ENCODE measurements at places on chromosomes 2 and 18.

DNA sequence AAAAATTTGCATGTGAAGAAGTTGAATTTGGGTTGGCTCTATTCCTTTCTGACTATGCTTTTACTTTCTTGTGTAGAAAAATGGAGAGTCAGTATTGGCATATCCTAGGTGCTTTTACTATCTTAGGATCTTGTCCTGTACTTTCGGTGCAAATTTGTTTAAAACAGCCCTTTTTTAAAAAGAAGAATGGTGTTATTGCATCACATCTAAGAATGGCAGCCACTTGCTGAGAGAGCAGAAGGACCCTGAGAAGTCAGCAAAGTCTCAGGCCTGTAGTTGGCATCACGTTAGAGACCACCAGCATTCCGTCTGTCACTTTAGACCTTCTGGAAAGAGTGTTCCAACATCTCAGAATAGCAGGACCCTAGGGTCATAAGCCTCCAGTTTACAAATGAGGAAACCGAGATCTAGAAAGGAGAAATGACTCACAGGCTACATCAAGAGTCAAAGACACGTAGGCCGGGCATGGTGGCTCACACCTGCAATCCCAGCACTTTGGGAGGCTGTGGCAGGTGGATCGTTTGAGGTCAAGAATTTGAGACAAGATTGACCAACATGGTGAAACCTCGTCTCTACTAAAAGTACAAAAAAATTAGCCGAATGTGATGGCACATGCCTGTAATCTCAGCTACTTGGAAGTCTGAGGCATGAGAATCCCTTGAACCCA, 42.5 kb downstream of the SPATS2L start:
- DNase-seq: no peak

- no peak for DNase-seq
Measured at GRCh38 chr2:100070078-100070477, 72.3 kb downstream of the AFF3 start.

DNA sequence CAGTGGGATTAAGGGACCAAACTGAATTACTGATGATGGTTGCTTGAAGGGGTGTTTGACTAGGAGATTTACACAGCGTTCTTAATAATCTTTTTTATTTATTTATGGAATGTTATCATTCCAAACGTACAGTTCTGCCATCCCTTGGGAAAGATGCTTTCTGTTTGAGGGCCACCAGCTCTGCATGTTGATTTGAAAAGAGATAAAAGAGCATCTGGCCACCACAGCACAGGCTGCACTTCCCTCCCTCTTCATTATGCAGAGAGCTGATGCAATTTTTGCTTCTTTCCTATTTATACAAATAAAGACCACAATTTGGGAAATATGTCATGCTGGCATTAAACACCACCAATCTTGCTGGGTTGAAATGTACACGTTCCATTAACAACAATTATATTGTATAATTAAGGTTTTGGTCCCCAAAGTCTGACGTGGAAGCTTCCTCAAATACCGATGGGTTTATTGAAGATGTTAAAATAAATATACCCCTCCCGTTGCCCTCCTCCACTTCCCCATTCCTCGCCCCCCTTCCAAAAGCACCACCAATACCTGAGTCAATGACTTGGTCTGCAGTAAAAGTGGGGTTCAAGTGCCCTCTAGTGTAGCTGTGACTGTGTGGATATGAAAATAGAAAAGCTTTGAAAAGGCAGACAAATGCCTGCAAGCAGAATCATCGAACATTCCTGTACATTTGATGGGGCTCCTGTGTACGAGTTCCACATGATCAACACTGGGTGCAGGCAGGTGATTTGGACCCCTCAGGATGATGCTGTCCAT, 211.9 kb downstream of the HRH4 start:
- DNase-seq: no peak

DNA sequence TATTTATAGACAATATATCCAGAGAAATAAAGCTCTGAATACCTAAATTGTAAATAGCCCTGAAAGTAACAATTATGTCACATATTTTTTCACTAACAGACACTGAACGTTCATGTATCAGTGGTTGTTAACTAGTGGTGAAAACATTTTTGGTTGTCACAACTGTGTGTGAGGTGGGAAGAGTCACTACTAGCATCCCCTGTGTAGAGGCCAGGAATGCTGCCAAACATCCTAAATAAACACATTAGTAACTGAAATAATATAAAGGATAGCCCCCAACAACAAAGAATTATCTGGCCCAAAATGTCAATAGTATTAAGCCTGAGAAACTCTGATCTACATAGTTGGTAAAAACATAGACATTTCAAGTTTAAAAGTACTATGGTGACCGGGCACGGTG, 64.5 kb downstream of the ROCK1 start:
- no peak for DNase-seq

DNA sequence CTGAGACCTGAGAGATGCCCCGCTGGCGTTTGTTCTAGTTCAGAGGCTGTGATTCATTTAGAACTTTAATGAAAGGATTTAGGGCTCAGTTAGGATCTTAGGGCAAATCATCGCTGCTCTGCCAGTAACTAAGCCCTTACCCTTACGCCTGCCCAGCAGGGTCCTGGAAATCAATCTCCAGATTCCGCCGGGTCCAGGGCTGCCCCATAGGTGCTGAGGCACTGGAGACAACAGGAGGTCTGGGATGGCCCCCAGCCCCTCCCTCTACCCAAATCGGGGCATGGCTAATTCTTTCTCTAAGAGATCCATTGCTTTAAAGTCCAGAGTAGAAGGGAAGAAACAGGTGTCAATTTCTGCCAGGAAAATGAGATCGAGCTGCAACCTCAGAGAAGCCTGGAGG, 83.1 kb downstream of the SDC1 start:
- DNase-seq: no peak

DNA sequence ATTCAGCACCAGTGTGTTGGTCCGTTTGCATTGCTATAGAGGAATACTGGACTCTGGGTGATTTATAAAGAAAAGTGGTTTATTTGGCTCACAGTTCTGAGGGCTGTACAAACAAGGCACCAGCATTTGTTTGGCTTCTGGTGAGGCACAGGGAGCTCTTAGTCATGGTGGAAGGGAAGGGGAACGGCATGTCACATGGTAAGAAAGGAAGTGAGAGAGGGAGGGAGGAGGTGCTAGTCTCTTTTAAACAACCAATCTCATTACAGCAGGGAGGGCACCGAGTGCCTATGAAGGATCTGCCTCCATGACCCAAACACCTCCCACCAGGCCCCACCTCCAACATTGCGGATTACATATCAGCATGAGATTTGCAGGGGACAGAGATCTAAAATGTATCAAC, 143.9 kb upstream of the DLX2 start:
- no peak for DNase-seq

DNA sequence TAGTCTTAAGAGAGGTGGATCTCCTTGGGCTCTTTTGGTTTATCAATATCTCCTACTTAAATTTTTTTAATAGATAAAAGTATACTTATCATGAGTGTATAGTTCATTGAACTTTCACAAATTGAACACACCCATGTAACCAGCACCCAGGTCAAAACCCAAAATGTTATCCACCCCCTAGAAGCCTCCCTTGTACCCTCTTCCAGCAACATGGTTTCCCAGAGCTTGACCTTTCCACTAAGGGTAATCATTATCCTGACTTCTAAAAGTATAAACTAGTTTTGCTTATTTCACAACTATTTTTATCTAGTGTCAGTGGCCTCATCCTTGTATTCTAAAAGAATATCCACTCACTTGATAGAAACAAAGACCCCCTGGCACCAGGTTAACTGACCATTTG, 106.8 kb downstream of the MDH1 start:
- DNase-seq: no peak

DNA sequence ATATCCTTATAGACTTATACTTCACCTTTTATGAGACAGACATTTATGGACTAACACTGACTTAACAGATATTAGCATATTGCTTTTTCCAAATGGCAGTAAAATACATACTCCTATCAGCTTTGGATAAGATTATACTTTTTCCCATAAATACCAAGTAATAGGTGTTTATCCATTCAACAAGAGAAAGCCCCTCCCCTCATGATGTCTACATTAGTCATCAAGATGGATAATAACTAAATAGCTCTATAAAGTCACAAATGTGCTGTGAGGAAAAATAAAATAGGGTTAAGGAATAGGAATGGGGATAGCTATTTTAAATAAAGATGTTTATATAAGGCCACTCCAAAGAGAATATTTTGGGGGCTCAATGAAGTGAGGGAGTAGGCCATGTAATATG, 39.4 kb downstream of the CSRNP3 start:
- DNase-seq: no peak

DNA sequence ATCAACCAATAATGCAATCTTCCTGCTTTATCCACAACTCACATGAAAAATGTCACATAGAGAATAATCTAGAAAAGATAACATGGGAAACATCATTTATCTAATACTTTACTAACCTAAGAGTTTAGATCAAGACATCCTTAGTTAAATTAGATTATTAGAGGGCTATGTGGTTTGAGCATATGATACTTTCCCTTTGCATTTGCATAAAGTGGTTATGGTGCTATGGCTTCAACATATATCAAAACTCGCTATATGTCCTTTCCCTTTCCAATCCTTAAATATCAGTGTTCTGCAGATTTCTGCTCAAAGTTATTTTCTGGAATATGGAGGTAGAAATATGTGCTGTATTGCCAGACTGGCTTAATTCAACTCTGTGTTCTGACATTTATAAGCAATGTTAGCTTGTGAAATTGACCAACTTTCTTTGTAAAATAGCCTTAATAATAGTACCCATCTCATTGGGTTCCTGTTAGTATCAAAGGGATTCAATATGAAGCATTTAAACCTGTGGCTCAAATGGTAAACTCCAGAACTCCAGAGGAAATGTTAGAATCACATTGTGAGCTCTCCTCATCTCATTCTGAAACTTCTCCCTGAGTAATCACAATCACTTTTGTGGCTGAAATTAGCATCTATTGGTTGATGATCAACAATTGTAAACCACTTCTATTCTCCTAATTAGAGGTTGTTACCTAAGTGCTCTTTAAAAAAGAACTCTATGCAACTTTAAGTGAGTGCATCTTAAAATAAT, 1089.9 kb upstream of the SLC39A10 start:
- no peak for DNase-seq

- DNase-seq: no peak
Measured at GRCh38 chr18:12595571-12596255, 62.2 kb downstream of the SPIRE1 start.

GRCh38 chr2:169741-170140, 94.1 kb downstream of the SH3YL1 start:
- DNase-seq: no peak

- DNase-seq: no peak
Measured at GRCh38 chr2:100239486-100240210, 82.7 kb downstream of the LONRF2 start.

- DNase-seq: no peak
Measured at GRCh38 chr2:202102425-202103000, 29.5 kb downstream of the KIAA2012 start.

DNA sequence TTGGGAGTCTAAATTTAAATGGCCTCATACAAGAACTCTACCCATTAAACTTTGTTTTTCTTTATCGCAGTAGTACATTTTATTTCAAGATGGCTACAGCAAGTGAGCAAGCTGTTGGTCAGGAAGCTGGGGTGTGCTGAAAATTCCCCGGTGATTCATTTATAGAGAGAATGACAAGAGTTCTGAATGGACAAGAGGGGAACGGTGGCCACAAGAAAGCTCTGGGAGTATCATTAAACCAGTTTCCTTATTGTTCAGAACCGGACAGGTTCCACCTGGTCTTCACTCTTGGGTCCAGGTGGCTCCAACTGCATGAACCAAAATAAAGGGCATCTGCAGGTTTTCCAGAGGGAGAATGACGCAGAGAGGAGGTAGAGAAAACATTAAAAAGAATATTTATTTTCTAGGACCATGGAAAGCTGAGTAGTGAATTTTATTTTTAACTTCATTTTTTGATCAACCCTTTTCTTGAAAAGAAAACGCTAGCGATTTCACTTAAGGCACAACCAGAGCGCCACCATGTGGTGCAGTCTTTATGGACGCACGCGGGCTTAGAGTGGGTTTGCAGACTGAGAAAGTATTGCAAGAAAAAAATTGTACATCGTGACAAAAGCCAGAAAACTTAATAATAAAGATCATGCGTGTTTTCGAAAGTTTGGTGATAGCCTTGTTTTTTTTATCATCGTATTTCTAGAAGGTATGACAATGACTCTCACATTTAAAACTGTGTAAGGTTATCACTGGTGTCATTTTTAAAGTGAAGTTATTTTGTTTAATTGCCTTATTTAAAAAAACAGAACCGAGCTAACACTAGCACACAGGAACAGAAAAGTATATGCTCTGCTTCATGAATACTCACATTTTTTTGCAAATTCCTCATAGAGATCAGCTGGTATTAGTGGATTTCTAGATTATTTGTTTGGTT, 97.9 kb upstream of the NOL4 start:
- peak; percentile 42 for DNase-seq

GRCh38 chr2:128502200-128502599, 183.5 kb upstream of the HS6ST1 start:
- no peak for DNase-seq

- no peak for DNase-seq
Measured at GRCh38 chr2:179954026-179954425, 53.1 kb downstream of the CWC22 start.

DNA sequence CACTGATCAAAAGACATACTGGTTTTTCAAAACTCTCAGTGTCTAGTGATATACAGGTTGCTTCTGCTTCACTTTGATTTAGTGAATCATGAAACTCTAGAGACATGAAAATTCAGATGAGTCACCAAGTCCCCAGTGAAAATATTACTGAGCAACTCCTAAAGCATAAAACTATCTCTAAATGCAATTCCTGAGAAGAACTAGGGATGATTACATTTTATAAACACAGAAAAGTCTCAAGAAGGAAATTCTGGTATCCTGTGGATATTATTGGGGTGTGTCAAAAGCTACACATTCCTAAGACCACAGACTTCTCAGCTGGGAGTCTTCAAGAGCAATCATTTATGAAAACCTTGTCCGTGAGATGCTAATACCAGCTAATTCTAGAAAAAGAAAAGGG, 9.7 kb downstream of the LRRTM4 start:
- no peak for DNase-seq

GRCh38 chr2:100137866-100138570, 4.4 kb downstream of the AFF3 start:
- no peak for DNase-seq

DNA sequence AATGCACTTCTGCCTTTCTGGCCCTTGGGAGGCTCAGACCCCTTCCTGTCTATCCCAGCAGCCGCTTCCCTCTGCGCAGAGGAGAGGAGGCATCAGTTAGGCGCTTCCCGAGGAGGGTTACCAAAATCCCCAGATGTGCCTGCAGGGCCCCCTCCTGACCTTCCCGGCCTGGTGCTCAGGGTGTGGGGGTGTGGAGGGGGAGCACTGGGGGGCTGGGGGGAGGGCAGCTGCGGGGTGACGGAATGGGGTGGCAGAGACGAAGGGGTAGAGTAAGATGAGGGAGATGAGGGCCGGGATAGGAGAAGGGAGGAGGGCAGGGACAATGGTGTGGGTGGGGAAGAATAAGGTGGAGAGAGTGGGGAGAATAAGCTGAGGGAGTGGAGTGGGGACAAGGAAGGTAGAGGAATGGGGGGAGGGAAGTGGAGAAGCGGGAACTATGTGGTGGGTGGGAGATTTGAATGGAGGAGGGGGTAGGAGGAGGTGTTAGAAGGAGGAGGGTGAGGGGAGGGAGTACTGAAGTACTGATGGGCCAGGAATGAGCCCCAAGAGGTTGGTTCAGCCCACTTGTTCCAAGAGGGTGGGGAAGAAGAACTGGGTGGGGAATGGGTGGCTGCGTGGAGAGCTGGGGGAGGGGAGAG, 6.5 kb upstream of the ZAP70 start:
- no peak for DNase-seq

- no peak for DNase-seq
Measured at GRCh38 chr18:75262511-75262910, 51.9 kb downstream of the TSHZ1 start.

GRCh38 chr2:17124575-17125318, 393.5 kb downstream of the RAD51AP2 start:
- no peak for DNase-seq
